ENCODE measurements at places on chromosomes 16 and 17.

- no peak for DNase-seq
Measured at GRCh38 chr17:4249452-4250029, 14.2 kb downstream of the ANKFY1 start.

GRCh38 chr16:76653390-76654026 lies 376.3 kb downstream of the CNTNAP4 start:
- no peak for DNase-seq

GRCh38 chr16:30521873-30522641 lies 4.3 kb downstream of the ZNF768 start:
- no peak for DNase-seq

DNA sequence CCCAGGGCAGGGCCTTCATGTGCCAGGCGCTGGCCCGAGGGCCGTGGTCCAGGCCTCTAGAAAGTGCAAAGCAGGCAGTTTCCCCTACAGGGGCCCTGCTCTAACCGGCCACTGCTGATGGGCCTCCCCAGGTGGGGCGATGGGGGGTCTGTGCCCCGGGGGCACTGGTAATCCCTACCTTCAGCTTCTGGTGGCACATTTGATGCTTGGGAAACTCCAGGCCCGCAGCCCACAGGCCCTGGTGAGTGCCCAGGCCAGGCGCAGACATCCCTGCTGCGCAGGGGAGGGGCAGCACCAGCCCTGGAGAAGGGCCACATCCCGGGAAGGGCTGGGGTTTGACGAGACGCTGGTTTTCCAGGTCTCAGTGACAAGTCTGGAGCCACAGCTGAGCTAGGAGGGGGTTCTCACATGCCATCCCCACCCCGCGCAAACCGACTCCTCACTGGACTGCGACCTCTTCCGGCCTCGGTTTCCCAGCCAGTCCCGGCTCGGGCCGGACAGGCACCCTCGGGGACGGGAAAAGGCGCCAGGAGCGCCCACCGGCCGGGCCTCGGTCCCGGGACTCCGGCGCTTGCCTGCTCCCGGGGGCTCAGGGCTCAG lies 1.6 kb downstream of the DOC2B start:
- DNase-seq = no peak

DNA sequence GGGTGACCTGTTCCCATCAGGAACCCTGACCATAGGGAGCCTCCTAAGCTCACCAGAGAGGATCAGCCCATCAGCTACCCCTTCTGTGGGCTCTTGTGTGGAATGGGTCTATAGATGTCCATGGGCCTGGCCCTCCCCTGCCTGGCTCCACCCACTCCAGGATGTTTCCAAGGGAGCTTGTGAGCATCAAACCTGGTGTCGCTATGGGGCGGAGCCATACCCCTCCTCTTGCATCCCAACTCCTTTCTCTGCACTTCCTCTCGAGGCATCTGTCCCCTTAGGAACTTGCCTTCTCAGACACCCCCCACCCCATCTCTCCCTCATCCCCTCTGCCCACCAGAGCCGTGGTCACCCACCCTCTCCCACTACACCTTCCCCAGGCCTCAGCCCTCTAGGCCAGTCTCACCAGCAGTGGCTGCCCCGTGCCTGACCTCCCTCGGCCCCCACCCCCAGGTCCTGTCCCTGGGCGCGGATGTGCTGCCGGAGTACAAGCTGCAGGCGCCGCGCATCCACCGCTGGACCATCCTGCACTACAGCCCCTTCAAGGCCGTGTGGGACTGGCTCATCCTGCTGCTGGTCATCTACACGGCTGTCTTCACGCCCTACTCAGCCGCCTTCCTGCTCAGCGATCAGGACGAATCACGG lies 10.4 kb downstream of the KCNH6 start:
- DNase-seq = no peak

DNA sequence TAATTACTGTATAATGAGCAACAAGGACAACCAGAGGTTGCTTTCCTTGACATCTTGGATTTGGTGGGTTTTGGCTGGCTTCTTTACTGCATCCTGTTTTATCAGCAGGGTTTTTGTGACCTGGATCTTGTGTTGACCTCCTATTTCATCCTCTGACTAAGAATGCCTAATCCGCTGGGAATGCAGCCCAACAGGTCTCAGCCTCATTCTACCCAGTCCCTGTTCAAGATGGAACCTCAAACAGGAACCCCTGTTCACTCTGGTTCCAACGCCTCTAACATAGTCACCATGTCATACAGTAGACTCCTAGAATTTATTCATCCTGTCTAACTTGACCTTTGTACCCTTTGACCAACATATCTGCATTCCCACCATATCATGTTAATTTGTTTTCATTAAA lies 183.8 kb upstream of the SOX9 start:
- no peak for DNase-seq

- no peak for DNase-seq
Measured at GRCh38 chr16:67922221-67922620, 9.4 kb downstream of the CTRL start.

Data from stimulated activated CD4-positive, alpha-beta T cell treated with anti-CD3 and anti-CD28 coated beads, TNF-alpha, amount 100 ng/mL, for 4 hours (primary cell).